Sigmoid colon (tissue), 7 donors: ENCODE measurements at places on chromosomes 5 and 9.
A peak's percentile ranks its signal among the peaks of the same experiment; 100 is the strongest.

GRCh38 chr5:149948993-149949392 is 4.4 kb upstream of the PDE6A start:
- DNase-seq: no peak

- DNase-seq: no peak
These were observed 67.6 kb downstream of the UBAP1 start for GRCh38 chr9:34246453-34246852.

DNA sequence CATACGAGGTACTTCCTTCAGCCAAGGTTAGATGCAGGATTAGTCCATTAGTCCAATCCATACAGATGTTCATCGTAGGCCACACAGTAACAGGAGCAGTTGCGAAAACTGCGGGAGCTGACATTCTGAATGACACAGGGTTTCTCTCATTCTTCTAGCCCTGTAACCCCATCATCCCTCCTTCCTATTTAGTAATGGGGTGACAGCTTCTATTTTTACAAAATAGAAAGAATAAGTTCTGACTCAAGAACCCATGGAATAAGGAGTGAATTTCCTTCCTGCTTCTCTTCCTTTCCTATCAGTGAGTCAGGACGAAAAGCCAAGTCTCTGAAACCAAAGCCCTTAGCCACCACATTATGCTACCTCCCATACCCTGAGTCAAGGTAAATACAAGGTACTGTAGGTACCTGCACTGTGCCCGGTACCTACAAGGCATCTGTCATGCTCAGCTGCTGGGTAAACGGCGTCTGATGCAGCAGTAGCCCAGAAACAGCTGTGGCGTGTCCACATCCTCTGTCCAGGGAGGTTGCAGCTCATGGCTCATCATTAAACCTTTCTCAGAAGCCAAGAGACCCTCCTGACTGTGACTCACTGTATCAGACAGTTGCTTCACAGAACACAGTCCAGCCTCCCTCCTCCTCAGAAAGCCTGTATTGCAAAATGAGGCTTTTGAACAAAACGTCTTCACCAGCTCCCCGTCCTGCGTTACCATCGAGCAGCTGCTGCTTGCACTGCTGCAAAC is 84.2 kb downstream of the ESM1 start:
- DNase-seq: peak; percentile 89

DNA sequence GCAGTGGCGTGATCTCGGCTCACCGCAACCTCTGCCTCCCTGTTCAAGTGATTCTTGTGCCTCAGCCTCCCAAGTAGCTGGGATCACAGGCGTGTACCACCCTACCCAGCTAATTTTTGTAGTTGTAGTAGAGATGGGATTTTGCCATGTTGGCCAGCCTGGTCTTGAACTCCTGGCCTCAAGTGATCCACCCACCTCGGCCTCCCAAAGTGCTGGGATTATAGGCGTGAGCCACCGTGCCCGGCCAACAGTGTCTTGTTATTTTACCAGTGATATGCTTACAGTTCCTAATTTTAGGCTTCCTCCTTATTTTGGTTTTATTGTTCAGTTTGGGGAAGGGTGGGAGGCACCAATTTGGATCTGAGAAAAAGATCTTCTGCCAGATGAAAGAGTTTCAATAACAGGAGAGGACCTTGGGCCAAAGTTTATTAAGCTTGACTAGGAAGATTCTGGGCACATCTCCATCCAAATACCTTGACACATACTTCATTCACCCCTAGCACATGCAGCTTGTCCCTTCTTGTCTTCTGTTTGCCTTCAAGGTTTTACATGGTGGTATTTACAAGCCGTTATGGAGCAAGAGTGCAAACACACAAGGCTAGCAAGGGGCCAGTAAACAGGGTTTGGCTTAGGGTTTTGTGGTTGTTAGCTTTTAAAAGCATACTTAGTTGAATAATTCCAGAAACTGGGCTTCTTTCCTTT is 168.1 kb upstream of the DMRT1 start:
- DNase-seq: no peak

DNA sequence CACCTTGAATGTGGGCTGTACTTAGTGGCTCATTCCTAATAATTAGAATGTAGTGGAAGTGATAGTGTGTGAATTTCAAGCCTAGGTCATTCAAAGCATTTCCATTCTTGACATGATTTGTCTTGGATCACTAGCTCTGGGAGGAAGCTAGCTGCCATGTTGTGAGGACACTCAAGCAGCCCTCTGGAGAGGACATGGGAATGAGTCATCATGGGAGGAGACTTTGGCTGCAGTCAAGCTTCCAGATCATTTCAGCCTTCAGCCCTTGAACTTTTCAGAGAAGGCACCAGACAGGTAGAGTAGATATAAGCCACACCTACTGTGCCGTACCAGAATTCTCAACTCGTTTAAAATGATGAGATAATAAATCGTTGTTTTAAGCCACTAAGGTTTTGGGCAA is 506.9 kb downstream of the ZNF608 start:
- no peak for DNase-seq

GRCh38 chr5:1661831-1662558 is 137.6 kb downstream of the MRPL36 start:
- DNase-seq: peak; percentile 47

DNA sequence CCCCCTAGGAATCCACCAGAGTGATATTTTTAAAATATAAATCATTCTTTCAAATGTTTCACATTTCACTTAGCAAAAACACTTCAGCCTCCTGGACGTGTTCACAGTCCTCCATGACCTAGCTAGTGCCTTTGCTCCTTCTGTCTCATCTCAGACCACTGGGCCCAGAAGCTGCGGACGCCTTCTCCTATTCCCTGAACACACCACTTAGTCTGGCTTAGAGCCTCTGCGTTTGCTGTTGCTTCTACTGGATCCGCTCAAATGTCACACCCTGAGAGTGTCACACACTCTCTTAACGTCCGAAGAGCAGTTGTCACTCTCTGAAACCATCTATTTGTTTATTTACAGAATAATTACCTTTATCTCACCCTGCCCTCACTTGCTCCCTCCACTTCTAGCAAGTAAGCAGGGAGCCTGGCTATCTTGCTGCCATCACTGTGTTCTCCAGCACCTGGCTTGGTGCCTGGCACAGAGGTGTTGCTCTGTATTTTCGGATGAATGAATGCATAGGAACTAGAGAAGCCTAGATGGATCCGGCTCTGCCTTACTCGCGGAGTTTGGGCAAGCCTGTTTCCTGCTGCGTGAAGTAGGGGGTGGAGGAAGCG is 1.2 kb upstream of the GRK6 start:
- DNase-seq: no peak

DNA sequence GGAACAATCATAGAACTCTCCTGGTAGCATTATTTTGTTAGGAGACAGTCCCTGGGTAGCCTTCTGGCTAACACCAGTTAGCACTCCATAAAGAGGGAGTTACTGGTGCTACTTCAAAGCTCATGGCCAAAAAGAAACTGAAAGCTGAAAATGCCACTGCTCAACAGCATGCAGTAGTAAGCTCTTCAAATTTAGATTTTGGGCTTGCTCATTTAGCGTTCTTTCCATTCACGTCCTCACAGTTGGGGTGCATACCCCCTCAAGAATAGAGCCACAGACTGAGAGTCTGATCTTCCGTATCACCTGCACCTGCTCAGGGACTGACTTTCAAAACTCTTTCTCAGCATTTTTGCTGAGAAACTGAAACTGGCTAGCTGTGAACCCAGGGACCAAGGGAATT is 24.7 kb downstream of the NTRK2 start:
- DNase-seq: no peak

DNA sequence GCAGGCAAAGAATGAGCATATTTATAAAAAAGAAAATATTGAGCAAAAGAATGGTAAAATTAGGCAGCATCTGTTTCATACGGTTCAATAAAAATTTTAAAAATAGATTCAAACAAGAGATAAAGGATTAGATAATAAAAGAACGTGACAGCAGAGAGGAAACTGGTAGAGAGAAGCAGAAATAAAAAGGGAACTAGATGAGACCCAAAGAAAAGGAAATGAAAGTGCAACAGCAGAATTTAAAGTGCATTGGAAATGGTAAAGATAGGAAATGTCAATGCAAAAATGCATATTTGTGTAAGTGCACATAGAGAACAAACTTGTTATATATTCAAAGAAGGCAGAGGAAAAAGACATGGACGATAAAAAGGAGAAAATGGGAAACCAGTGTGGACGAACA is 70.2 kb downstream of the SUSD1 start:
- no peak for DNase-seq

- no peak for DNase-seq
These were observed 176.6 kb upstream of the TBCA start for GRCh38 chr5:77952636-77953212.
